ENCODE measurements at places on chromosomes 13 and 19.
A peak's percentile ranks its signal among the peaks of the same experiment; 100 is the strongest.

DNA sequence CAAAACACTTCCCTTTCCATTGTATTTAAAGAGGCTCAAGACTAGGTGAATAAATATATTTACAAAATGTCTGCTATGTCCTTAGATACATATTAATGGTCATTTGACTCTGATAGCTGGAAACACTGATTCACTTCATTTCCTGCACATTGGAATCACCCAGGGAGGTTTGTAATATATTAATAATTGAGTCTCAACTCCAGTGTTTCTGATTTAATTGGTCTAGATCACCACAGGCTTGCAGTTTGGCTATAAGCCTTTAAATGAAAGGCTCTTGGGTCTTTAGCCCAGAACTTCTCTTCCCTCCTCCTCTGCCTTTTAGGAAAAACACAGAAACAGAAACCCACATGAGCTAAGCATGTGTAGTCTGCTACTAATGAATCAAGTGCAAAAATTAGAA, 378.0 kb downstream of the TBC1D4 start:
- no peak for DNase-seq

- DNase-seq = no peak
Observed at GRCh38 chr13:49437705-49438104, 6.2 kb downstream of the CAB39L start.

DNA sequence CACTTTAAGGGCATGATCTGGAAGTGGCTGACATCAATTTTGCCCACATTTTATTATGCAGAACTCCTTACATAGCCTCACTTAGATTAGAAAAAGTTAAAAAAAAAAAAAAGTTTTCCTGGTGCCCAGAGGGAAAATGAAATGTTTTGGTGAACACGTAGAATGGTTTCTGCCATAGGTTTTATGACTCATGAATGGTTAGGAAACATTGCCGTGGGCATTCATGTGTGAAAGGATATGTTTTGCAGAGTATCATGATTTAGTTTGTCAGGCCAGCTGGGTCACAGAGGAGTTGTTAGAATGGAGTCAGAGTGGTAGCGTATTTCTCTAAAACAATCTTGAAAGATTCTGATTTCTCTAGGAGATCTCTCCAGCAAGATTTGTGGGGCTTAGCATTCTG, 133.8 kb downstream of the MRPL57 start:
- no peak for DNase-seq

GRCh38 chr19:43623889-43624670, 4.7 kb upstream of the ZNF428 start:
- DNase-seq = no peak

DNA sequence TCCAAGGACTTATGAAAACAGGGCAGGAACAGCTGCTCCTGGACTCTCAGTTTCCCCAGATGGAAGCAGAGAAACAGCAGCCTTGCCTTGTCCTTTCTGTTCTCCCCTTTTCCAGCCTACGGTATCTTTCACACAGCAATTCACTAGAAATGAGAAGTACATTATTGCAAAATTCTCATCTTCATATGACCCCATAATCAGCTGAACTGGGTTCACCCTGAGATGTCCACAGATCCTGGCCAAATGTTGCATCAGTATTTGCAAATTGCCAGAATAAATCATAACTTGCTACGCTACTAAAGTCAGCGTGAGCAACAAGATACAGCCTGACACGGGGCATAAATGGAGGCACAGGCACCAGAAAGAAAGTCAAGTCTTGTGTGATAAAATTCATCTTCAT, 16.1 kb downstream of the VSTM1 start:
- peak; percentile 44 for DNase-seq

- DNase-seq = no peak
Observed at GRCh38 chr13:44078806-44079376, 199.2 kb downstream of the LACC1 start.

- DNase-seq = no peak
Observed at GRCh38 chr13:30819136-30819888, 84.0 kb downstream of the ALOX5AP start.

DNA sequence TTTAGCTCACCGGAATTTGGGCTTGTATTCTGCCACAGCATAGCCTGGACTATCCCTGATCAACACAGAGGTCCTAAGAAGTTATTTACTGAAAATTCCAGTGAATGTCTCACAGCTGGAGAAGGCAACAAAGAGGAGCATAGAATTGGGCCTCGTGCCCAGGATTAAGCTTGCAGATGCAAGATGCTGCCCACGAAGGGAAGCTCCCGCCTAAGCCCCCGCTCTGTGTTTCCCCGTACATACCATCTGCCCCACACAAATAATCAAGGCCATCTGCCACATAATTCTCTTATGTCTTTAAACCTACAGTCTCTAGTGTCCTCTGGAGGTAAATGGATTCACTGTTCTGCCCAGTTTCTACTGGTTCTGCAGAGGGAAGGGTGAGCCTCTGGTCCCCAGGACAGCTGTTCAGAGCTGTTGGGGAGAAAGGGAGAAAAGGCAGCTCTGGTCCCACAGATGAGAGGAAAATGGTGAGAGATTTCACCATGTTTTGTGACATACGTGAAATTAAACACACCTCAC, 7.4 kb upstream of the TPP2 start:
- no peak for DNase-seq

- no peak for DNase-seq
Observed at GRCh38 chr19:6384381-6384780, 8.6 kb downstream of the GTF2F1 start.

DNA sequence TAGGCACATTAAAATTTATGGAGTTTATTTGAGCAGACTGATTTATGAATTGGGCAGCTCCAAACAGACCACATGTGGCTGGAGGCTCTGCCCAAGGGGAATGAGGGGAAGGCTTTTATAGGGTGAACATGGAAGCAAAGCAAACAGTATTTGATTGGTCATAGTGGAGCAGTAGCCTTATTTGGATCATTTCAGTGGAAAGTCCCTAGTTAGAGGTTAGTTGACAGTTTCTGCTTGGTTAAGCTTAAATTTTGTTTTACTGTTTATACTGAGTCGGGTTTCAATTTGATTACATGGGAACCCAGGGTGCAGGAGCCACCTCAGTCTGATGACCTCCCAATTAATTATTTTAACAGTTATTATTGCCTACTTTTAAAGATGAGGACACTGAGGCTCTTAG, 140.5 kb downstream of the NDFIP2 start:
- DNase-seq = no peak

- no peak for DNase-seq
Observed at GRCh38 chr13:70191034-70191433, 82.8 kb upstream of the KLHL1 start.

DNA sequence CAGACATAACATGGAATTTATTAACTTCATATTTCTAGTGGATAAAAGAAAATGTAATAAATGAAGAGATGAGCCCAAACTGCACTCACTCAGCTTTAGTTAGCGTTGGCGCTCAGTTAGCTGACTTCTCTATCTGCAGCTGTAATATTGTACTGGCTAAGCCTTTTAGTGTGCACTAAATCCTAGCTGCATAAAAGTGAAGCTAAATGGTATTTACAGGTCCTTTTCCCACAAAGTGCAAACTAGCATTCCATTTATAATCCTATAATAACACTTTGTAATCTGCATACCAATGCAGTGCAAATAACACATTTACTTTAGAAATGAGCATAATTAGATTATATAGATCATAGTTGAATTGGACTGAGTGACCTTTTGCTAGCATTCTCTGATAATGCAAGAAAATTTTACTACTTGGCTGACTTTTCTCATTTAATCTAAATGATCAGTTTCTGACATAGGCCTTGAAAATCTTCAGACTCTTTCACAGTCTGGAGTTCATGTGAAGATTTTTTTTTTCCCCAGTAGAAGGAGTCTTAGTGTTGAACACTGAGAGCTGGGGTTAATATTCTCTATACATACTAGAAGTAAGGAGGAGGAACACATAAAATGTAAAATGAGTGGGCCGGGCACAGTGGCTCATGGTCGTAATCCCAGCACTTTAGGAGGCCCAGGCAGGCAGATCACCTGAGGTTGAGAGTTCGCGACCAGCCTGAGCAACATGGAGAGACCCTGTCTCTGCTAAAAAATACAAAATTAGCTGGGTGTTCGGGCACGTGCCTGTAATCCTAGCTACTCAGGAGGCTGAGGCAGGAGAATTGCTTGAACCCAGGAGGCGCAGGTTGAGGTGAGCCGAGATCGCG, 1426.4 kb downstream of the PCDH9 start:
- DNase-seq = no peak

GRCh38 chr19:51163257-51163656, 21.2 kb downstream of the SIGLEC7 start:
- no peak for DNase-seq

DNA sequence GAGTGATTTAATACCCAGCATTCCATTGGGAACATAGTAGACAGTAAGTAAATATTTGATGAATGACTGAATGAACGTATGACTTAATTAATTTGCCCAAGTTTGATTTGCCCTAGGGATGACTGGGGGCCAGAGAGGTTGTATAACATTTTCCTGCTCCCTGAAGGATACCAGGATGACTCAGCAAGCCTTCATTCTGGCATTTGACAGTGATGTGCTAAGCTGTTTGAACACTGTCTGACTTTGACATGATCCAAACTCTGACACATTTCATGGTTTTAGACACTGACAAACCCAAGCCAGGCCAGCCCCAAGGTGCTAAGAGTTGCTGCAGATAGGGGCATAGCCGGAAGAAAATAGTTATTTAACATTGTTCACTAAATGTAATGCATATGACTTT, 53.4 kb upstream of the KLF12 start:
- DNase-seq = no peak

DNA sequence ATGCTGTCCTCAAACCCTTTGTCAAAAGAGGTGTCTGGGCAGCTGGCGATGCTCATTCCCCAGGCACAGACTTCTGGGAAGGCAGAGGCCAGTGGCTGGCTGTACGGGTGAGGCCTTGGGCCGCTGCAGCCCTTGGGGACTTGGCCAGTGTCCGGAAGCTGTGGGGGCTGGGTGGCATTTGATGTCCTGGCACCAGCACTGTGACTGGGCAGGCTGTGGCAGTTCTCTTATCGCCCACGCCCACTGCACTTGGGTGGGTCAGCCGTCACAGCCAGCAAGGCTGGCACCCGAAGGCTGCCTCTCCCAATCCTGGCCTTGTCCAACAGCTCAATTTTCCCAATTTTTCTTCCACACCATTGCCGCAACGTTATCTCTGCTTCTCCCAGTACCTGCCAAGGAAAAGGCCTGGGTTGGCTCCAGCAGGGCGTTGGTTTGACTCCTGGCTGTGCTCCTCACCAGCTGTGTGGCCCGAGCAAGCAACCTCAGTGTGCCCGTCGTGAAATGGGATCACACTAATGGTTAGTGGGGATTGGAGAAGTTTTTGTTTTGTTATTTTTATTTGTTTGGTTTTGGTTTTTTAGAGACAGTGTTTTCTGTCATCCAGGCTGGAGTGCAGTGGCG, 12.7 kb upstream of the SLC44A2 start:
- DNase-seq = no peak

DNA sequence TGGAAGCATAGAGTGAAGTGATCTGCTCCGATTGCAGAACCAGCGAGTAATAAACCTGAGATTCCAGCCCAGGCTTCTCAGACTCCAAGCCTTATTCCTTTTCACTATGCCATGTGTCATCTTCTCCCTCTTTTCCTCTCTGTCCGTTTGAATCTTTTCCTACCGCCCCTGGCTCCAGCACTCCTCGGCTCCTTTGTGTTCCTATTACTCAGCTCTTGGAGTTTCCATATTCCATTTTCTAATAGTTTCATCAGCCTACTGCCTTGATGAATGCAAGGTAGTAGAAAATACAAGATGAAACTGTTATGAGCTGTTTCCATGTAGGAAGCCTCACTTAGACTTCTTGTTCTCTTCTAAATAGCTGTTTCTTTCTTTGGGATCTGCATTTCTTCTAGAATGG, 138.6 kb downstream of the MYO16 start:
- no peak for DNase-seq

DNA sequence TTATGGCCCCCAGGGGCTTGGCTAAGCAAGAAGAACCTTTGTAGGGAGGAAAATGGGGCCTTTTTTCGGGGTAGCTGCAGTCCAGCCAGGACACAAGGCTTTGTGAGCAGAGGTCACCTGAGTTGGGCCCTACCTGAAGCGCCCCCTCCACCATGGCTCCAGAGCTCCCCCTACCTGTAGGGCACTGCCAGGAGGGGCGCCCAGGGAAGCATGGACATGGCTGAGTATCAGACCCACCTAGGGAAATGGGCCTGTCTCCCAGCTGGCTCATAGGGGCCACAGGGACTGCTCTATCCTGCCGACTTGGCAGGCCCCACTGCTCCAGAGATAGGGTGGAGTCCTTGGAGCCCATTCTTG, 9.0 kb upstream of the CEBPA start:
- DNase-seq = no peak

DNA sequence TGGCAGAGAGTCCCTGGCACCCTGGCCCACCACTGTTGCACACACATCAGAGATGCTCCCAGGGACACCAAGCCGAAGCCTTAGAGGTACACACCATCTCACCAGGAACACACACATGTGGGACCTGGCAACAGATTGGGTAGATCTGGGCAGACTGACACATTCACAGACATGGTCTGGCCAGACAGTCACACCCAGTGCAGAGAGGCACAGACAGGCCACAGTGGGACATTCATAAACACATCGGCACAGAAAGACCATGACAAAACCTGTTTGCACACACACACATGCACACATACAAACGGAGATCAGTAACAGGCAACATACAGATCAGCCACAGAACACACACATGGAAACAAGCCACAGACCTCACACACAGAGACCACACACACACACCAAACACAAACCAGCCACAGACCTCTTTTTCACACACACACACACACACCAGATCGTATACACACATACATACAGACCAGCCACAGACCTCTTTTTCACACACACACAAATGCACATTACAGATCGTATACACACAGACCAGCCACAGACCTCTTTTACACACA, 6.3 kb upstream of the JUNB start:
- DNase-seq = peak; percentile 25

DNA sequence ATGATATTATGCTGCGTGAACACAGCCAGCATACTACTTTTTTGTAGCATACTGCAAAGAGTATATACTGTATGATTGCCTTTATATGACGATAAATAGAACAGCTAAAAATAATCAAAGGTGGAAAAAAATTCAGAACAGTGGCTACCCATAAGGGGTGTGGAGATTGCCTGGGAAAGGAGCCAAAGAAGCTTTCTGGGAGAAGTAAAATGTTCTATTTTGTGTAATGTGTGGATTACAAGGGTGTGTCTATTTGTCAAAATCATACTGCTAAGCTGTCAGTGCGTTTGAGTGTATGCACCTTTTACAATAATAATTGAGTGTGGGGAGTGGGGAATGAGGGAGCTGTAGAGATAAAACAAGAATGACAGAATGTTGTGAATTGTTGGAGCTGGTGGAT, 45.2 kb upstream of the MTIF3 start:
- DNase-seq = no peak

GRCh38 chr19:5645409-5645808, 22.5 kb downstream of the SAFB start:
- DNase-seq = no peak

GRCh38 chr19:5103812-5104410, 135.0 kb downstream of the KDM4B start:
- DNase-seq = no peak

- no peak for DNase-seq
Observed at GRCh38 chr13:44160591-44161191, 212.9 kb upstream of the SERP2 start.

Measured in NB4 (cell line).